IMR-90 (cell line): ENCODE measurements at places on chromosomes 4 and X. TPM values are rescaled to one million over a fixed set of nuclear protein-coding genes. Genes with fewer than 3 reads are reported as not detected.

- DNase-seq: no peak
Measured at GRCh38 chrX:13755254-13755653, 20.7 kb downstream of the OFD1 start.

DNA sequence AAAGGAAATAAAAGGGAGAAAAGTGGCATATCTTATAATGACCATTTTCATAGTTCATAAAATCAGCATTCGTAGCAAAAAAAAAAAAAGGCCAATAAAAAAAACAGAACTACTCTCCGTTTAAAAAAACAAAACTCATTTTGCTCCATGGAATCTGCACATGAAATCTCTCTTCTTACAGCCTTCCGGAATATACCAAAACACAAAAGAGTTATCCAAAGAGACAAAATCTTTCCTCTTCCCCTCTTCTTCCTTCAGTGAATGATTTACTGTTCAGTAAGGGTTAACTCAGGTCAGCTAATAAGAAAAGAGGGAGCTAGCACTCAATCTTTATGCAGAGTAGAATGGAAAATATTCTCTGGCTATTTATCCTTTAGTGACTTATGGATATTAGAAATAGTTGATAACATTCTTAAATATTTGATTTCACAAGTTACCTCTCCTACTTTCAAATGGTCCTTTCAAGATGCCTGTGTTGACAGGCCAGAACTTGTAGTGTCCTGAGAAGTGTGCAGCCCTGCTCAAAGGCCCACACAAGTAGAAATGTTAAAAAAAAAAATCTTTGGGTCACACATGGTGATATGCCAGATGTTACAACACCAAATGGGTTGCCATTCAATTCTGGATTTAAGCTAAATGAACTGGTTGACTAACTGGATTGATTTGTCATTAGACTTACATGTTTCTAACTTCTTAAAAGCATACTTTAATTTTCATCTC lies 42.1 kb downstream of the PDGFC start:
- no peak for DNase-seq

GRCh38 chr4:10963241-10963640 lies 278.7 kb upstream of the CLNK start:
- DNase-seq: no peak

DNA sequence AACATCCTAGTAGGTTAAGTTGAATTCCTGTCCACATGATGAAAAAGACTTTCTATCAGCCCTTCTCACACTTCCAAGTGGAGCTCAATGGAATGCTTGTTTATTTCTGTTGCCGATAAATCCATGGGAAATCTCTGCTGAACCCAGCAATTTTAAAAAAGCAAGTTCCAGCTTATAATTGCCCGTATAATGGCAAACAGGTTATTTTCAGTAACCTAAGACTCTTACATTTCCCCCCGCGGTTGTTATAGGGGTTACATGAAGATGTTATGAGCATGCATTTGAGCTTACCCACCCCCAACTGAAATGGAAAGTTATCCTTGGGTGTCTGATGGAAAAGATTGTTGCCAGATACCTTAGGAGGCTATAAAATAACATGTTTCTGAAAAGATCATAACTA lies 136.2 kb downstream of the PALLD start:
- DNase-seq: no peak

CITED1 gene
- 0.24 TPM in 1 of 2 replicates, not detected in the other for polyA plus RNA-seq
